ENCODE measurements at places on chromosomes 12 and 14. TPM values are rescaled to one million over a fixed set of nuclear protein-coding genes. Genes with fewer than 3 reads are reported as not detected.

DNA sequence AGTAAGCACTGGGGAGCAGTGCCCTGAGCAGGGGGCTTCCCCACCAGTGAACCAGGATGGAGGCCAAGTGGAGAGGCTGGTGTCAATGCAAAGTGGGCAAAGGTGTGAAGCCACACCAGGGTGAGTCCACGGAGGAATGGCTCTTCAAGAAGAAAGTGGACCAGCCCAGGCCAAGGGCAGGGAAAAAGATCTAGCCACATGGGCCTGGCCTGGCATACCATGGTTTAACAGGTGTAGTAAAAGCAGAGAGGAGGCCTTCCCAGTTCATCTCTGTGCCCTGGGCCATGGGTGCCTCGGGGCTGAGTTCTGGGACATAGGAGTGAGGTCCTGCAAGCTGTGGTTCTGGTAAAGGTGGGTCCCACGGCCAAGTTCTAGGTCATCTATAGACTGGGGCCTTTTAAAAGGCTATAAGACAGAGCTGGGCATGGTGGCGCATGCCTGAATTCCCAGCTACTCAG is 153.4 kb downstream of the DPF3 start:
- no peak for DNase-seq

DNA sequence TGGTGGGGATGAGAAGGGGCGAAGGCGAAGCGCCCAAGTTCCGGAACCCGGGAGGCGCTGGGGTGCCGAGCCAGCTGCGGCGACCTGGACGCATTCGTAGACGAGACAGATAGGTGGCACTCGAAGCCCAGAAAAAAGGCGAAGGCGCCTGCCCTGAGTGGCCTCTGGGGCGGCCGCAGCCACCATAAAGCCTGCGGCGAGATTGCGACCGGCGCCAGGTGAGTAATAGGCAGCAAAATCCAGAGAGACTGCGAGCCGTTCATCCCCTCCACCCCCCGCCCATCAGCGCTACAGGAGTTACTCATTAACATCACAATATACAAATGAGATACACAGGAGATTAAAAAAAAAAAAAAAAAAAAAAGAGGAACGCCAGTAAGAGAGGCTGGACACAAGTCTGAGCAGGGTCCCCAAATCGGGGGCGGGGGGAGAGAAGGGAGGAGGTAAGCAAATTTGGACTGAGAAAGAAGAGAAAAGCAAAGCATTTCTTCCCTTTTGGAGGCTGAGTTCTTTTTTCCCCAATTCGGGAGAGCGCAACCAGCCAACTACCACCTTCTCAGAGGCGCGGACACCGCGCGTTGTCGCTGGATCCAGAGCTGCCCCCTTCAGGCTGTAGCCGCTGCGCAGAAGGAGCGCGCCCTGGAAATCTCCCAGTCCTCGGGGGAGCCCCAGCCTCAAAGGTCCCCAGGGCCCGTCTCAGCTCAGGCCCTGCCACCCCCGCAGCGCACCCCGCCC is 15.7 kb downstream of the TBX3 start:
- peak; percentile 81 for DNase-seq

DNA sequence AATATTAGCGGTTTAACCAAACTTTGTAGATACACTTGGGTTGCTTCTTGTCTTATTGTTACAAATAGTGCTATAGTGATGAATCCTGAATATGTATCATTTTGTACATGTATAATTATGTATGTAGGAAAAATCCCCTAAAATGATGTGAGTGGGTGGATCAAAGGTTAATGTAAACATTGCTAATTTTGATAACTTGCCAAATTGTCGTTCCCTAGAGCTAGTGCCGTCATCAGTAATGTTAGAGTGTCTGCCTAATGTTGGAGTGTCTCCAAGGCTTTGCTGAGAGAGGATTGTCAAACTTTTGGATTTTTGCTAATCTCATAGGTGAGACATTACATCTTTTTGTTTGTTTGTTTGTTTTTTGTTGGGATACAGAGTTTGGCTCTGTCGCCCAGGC is 44.4 kb downstream of the AEBP2 start:
- DNase-seq: no peak

GRCh38 chr12:1978078-1978862 is 26.0 kb downstream of the DCP1B start:
- DNase-seq: no peak

DNA sequence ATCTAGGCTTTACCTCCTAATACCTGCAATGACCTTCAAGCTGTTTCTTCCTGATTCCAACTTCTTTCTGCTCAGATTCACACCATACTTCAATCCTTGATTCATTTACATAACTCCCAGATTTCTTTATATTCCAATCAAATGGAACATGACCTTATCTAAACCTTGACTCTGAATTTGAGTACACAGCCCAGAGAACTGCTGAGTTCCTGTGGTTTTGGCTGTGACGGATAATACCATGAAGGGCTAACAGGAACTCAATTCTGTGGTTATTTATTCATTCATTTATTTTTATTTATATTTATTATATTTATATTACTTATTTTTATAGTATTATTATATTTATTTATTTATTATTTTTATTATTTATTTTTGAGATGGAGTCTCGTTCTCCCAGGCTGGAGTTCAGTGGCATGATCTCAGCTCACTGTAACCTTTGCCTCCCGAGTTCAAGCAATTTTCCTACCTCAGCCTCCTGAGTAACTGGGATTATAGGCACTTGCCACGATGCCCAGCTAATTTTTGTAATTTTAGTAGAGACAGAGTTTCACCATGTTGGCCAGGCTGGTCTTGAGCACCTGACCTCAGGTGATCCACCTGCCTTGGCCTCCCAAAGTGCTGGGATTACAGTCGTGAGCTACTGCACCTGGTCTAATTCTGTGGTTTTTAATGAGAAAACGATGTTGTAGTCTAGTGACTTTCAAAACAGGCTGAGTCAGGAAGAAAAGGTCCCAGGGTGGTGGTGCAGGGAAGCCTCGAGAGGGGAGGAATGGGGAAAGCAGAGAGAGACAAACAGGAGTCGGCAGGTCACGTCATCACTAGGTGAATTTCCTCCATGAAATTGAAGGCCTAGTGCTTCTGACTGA is 11.7 kb downstream of the APOLD1 start:
- no peak for DNase-seq

DNA sequence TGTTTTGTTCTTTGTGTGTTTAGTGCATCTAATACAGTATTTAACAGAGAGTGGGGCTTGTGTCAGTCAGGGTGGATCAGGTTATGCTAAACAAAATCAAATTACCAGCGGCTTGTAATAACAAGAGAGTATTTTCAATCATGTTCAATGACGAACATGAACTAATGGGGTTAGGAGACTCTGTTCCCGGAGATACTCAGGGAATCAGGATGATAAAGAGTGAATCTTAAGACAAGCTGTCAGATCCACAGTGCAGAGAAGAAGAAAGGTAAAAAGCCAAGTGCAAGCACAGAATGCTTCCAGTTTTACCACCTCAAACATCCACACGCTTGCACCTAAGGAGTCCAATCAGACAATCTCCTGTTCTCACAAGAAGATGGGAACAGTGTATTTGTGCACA is 1331.5 kb upstream of the TMEM132C start:
- DNase-seq: no peak

DNA sequence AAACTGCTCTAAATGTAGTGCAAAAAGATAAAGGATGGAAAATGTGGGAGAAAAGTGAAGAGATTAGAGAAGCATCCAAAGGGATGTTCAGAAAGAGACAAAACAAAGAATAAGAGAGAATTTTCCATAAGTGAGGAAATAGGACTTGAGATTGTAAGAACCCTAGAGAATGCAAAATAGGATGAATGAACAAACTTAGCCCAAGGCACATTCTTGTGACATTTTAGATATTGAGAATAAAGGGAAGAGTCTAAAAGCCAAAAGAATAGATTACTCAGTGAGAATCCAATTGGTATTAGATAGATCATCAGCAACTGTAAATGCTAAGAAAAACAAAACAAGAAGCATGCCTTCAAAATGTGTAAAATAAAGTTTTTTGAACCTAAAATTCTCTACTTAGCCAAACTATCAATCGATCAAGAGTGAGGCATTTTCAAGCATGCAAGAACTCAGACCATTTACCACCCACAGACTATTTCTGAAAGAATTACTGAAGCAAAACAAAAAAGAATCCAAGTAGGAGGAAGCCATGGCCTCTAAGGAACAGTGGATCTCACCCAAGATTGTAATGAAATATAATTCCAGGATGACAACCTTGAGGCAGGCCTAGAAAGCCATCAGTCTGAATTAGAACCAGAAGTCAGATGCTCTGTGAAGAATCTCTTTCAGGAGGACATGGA is 33.5 kb downstream of the DYRK2 start:
- DNase-seq: no peak

The ZFHX2 gene
- total RNA-seq: 1.3 TPM

The PPP1R1A gene
- total RNA-seq: 43.6 TPM

The PCK2 gene
- total RNA-seq: 2.7 TPM

The SLCO1B3 gene
- total RNA-seq: 0.35 TPM

All from heart right ventricle (tissue), 16 donors.